ENCODE measurements at places on chromosomes 6 and 20.

GRCh38 chr6:1326535-1327121 is 14.7 kb downstream of the FOXQ1 start:
- no peak for DNase-seq

DNA sequence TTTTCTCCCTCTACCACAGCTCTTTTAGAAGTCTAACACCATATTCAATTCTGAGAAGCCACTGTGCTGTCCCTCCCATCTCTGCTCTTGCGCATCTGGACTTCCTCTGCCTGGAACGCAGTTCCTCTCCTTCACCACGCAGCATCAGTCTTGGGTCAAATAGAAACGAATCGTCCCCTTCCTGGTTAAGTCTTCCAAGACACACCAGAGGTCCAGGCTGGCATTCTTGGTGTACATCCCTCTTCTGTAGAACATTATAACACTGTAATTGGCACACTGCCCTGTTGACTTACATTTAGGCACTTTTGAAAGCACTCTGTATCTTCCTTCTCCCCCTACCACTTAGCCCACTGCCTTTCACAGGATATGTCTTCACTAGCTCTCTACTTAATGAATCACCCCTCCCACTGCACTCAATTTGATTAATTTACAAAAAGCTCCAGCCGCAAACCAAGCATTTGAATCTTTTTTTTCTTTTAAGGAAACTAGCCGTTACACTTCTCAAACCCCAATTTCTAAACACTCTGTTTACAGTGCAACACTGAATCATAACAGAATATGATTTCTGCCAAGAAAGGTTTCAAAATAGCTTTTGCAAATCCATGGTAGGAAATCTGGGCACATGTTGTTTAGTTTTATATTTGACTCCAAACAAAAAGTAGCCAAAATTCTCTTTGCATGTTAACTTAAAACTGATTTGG is 140.8 kb upstream of the CARMIL1 start:
- peak; percentile 54 for DNase-seq

GRCh38 chr6:137256350-137257103 is 37.3 kb upstream of the IFNGR1 start:
- DNase-seq: no peak

GRCh38 chr6:20235041-20235440 is 22.8 kb upstream of the MBOAT1 start:
- DNase-seq: no peak

GRCh38 chr6:79646006-79646405 is 14.9 kb downstream of the SH3BGRL2 start:
- no peak for DNase-seq

Data from right hindlimb (tissue), 1 donor.